SJCRH30 (cell line): ENCODE measurements at places on chromosomes 2 and 18. TPM values are rescaled to one million over a fixed set of nuclear protein-coding genes. Genes with fewer than 3 reads are reported as not detected.

Gene CYRIA
- total RNA-seq = 18.3 and 22.2 TPM in 2 replicates

Gene AQP12A
- total RNA-seq = not detected in 2 replicates

Gene KATNAL2
- total RNA-seq = 4.2 and 5.1 TPM in 2 replicates

DNA sequence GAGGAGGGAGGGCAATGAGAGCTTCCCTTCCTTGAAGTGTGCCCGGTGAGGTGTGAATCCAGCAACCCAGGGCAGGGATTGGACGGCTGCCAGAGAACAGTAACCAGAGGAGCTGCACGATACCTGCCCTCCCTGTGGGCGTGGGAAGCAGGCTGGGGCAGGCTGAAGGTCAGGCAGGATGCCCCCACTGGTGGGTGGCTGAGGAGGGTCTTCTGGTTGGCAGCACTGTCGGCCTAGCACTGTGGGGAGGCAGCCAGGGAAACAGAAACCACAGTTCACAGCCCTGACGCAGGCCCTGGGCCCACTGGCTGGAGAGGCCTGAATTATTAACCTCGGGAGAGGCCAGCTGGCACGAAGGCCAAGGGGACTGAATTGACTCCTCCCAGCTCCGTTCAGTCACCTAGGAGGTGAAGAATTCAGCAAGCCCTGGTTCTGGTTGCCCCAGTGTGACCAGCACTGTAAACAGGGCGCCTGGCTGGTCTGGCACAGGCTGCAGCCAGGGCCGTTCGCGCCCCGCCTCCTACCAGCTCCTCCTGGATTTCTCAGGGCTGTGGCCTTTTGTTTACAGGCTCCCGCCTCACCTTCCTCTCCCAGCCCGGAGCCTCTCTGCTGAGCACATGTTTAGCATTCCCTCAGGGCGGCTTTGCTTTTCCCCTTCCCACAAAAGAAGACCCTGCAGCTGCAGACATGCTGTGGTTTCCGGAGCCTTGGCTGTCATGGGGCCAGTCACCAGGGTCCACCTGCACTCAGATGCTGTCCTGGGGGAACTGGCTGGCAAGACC, 97.8 kb downstream of the B3GNT2 start:
- DNase-seq = peak; percentile 38
- peaks cover 11% of the 10 kb centered on the region; the same call in 1 of the 2 replicates for H3K4me1 ChIP-seq
- no peaks in the 10 kb centered on the region; the same call in 1 of the 2 replicates for H3K27me3 ChIP-seq
- peak overlapping the region; percentile 41 for H3K4me3 ChIP-seq
- H3K36me3 ChIP-seq = no peaks in the 10 kb centered on the region

GRCh38 chr2:226983895-226984749, 148.3 kb downstream of the RHBDD1 start:
- peaks cover 8% of the 10 kb centered on the region; the same call in 1 of the 2 replicates for H3K4me1 ChIP-seq
- no peaks in the 10 kb centered on the region for H3K36me3 ChIP-seq
- H3K27ac ChIP-seq = no peak overlapping the region
- H3K4me3 ChIP-seq = no peak overlapping the region
- no peak for DNase-seq

DNA sequence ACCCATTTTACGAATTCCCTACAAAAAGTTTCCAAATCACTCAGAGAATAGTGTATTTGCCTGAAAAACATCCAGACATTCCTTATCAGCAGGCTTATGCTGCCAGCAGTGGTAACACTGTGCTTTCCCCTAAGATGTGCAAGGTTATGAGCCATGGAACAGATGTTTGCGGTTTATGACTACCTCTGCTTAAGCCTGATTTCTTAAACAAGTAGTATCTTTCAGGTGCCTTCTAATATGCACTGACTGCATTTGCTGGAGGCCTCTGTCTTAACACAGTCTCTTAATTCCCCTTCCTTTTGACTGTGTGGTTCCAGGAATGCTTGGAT, 54.8 kb downstream of the CDC42EP3 start:
- no peaks in the 10 kb centered on the region for H3K27me3 ChIP-seq
- H3K36me3 ChIP-seq = no peaks in the 10 kb centered on the region
- DNase-seq = peak; percentile 53

DNA sequence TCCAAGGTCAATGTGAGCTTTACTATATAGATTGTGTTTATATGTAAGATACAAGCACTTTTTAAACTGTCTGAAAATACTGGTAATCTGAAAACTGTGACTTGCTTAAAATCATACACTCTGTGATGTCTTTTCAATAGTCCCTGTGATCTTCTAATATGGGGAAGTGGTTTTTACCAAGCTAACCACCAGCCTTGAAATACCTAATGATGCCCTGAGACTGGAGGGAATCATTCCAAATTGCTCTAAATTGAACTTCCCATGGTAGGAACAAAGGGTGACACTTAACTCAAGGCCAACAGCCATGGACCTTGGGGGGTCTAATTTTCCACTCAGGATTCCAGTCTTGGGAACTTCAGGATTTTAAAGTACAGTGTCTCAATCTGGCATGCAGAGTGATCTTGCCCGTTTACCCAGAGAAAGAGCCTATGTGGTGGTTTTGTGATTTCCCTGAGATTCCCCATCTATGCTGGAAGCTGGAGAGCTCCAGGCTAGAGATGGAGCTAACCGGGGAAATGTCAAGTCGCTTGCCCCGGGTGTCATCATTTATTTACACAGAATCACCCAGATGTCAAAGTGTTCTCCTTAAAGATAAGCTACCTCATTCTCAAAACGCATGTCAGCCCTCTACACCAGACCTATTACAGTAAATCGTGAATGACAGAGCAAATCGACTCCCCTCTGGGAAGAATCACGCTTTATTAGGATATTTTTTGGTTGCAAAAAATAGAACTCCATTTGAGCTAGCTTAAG, 198.5 kb downstream of the SP3 start:
- no peak for DNase-seq
- no peaks in the 10 kb centered on the region for H3K36me3 ChIP-seq
- H3K4me3 ChIP-seq = no peak overlapping the region
- no peaks in the 10 kb centered on the region for H3K4me1 ChIP-seq

GRCh38 chr2:232894746-232895145, 24.7 kb downstream of the SNORC start:
- H3K4me3 ChIP-seq = no peak overlapping the region
- H3K4me1 ChIP-seq = peaks cover 5% of the 10 kb centered on the region; the same call in 1 of the 2 replicates
- H3K36me3 ChIP-seq = no peaks in the 10 kb centered on the region
- H3K27ac ChIP-seq = no peak overlapping the region
- no peak for DNase-seq

DNA sequence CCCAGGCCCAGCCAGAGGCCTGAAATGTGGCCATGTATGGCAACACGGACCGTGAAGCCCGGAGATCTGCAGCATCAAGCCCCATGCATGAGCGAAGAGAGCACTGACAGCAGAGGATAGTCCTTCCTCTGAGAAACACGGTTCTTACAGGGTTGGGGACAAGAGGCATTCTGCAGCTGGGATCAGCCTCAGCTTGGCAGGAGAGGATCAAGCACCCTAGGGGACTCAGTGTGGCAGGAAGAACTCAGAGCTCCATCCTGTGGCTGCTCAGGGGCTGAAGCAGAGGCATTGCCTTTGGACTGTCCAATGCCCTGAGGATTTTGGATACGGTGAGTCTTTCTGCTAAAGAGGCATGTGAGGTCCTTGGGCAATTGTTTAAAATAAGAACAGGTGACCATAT, 368.7 kb downstream of the ZNF516 start:
- H3K36me3 ChIP-seq = no peaks in the 10 kb centered on the region
- no peaks in the 10 kb centered on the region for H3K27me3 ChIP-seq
- no peaks in the 10 kb centered on the region for H3K4me1 ChIP-seq

DNA sequence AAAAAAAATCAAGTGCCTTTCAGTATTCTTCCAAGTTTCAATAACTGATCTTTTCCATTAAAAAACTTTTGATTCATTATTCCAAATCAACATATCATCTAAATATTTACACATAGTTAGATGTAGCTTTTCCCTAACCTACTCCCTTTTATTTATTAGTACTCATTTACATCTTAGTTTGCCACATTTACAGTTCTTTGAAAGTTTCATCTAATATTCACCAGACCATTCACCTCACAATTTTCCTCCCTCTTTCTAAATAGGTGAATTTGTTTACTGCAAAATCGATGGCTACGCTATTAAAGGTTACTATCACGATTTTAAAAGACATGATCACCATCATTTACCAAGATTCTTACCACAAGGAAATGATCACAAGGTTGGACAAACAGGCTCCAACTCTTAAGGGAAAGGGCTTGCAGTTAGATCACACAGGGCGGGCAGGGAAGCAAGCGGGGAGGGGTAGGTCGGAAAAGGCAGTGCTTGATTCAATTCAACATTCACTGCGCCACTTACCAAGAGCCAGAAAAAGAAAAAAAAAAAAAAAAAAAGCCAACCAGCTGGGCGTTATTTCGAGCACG, 654 bp upstream of the MARCHF7 start:
- peak overlapping the region; percentile 93 for H3K4me3 ChIP-seq
- H3K27me3 ChIP-seq = no peaks in the 10 kb centered on the region
- no peaks in the 10 kb centered on the region for H3K4me1 ChIP-seq

DNA sequence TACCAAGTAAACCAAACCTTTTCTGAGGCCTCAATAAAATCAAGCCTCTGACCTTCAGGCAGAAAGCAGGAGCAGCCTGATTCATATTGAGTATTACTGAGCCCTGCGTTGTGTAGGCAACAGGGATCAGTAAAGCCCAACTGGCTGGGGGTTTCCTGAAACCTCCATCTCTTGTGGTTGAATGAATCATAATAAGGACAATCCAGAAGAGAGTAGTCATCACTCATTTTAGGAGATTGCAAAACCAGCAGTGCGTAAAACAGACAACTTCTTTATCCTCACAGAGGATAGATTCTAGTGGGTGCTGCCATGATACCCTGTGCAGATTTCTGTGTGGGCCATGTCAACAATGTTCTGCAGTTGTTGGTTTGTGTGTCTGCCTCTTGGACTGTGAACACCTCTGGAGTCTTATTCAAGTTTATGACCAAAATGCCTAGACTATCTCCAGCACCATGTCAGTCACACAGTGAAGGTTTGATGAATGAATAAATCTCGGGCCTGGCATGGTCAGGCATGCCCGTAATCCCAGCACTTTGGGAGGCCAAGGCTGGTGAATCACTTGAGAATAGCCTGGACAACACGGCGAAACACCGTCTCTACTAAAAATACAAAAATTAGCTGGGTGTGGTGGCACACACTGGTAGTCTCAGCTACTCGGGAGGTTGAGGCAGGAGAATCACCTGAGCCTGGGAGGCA, 51.8 kb upstream of the RAB27B start:
- H3K4me3 ChIP-seq = no peak overlapping the region
- peak; percentile 47 for DNase-seq
- peaks cover 17% of the 10 kb centered on the region for H3K4me1 ChIP-seq
- no peaks in the 10 kb centered on the region for H3K27me3 ChIP-seq
- no peaks in the 10 kb centered on the region for H3K36me3 ChIP-seq

DNA sequence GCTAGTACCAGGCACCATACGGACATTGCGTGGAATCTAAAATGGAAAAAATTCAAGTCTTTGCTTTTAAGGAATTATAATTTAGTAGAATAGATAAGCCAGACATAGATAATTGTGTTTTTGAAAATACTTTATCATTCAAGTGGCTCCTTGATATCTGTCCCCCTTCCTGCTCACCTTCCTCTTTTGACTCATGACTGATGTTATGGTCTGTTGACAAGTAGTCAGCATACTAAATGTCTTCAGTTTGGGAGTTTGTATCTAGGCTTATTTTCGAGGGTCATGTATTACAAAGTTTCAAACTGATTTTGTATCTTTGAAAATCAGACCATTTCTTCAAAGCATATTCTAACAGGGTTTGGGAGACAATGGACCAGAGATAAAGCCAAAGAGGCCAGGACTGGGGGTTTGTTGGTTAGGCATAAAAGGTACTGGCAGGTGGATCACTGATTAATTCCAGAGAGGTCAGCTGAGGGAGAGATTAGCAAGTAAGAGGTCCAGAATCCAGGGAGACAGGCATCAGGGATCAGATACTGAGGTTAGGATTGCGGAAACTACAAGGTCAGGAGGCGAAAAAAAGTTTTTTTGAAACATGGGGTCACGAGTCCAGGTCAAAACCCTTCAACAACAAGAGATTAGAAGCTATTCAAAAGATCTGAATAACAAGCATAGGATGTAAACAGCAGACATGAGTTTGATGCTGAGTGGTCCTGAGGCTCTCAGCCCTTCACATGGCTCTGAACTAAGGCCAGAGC, 31.5 kb upstream of the KLHL14 start:
- no peaks in the 10 kb centered on the region for H3K36me3 ChIP-seq
- no peaks in the 10 kb centered on the region for H3K4me1 ChIP-seq
- H3K27me3 ChIP-seq = no peaks in the 10 kb centered on the region
- no peak for DNase-seq
- H3K4me3 ChIP-seq = no peak overlapping the region

- H3K27ac ChIP-seq = no peak overlapping the region
- H3K4me3 ChIP-seq = no peak overlapping the region
- no peak for DNase-seq
- H3K27me3 ChIP-seq = no peaks in the 10 kb centered on the region
Measured at GRCh38 chr18:80068571-80069272, 34.5 kb downstream of the RBFA start.

DNA sequence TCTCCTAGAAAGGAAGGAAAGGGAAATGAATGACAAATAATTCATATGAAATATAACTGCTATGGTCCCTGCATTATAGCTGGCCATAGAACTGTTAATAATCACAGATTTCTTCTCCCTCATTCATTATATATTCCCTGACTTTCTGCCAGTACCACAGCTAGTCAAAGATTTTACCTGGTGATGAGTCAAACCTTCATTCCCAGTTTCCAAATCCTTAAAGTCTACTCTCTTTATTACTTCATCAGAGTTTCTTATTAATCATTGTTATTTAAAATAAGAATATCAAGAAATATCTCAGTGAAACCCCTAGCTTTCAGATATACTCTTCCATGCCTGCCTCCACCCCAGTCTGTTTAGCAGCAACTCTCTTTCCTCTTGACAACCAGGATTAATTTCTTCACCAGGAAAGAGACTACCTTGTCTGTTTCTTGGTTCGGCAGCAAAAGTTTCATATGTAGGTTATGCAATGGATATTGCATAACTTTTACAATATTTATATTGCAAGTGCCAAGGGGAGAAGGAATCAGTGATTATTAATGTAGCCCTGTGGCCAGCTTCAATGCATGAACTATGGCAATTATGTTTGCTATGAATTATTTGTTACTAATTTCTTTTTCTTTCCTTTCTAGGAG, 533.8 kb downstream of the FBXO15 start:
- H3K27me3 ChIP-seq = no peaks in the 10 kb centered on the region
- no peak overlapping the region for H3K27ac ChIP-seq
- H3K4me3 ChIP-seq = no peak overlapping the region
- no peak for DNase-seq
- no peaks in the 10 kb centered on the region for H3K4me1 ChIP-seq

DNA sequence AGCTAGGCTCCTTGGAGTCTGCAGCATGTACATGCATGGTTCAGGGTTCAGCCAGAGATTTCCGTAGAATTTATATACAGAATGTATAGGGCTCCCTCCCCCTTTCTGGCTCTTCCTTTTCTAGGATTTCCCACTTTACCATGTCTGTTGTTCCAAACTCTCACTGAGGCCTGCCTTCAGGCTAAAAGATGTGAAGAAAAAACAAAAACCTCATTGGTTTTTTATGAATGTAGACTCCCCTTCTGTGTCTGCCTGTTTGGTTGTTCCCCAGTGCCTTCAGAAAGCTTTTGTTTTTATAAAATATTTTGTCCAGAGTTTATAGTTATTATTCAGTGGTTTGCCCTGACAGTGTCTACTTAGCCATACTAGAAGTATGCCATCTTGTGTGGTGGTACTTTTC, 3.6 kb downstream of the NDUFV2 start:
- H3K4me1 ChIP-seq = no peaks in the 10 kb centered on the region
- H3K27me3 ChIP-seq = no peaks in the 10 kb centered on the region
- no peaks in the 10 kb centered on the region for H3K36me3 ChIP-seq
